ENCODE measurements at places on chromosomes 1 and 21.

GRCh38 chr1:55369474-55369873 lies 154.3 kb upstream of the USP24 start:
- no peak for DNase-seq

DNA sequence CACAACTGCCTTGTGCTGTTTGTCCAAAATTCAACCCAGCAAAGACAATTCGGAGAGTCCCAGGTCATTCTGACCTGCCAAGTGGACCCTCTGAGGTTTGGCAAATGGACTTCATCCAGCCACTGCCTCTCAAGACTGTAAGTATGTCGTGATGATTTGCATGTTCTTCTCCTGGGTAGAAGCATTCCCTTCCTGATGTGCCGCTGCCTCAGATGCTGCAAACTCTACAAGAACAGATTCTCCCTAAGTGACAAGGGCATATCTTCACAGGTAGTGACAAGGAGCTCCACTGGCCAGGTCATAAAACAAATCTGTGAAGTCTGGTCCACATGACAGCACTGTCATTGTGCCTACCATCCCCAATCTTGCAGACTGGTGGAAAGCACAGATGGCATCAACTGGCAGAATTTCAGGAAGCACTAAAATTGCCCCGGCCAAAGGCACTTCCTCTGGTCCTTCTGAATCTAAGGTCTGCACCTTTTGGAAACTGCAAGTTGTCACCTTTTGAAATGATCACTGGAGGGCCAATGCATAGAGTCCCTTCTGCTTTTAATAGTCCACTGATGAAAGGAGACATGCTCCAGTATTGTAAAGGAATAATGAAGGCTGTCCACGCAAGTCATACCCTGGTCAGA lies 27.4 kb downstream of the POFUT2 start:
- no peak for DNase-seq

GRCh38 chr1:14403961-14404645 lies 194.4 kb upstream of the KAZN start:
- no peak for DNase-seq

- DNase-seq = no peak
Measured at GRCh38 chr1:236576004-236576403, 28.3 kb downstream of the HEATR1 start.

DNA sequence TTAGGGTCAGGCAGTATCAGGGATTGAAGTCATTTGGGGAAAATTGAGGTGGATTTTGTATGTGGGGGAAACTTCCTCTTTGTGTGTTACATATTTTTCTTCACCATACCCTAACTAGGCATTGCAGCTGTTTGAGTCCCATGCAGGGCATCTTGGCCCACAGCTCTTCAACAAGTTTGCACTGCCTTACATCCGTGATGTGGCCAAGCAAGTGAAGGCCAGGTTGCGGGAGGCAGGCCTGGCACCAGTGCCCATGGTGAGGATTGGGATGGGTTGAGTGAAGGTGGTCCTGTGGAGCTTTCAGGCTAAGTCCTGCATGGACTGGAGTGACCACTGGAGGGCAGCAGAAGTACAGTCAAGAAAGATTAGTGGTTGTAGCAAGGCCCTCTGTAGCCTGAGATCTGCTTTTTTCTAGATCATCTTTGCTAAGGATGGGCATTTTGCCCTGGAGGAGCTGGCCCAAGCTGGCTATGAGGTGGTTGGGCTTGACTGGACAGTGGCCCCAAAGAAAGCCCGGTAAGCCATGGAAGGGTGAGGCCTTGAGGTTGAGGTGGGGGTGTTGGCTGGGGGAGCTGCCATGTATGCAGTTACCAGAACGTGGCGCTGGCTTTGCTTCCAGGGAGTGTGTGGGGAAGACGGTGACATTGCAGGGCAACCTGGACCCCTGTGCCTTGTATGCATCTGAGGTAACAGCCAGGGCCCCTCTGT lies 2.4 kb downstream of the UROD start:
- DNase-seq = peak; percentile 61

- DNase-seq = no peak
Measured at GRCh38 chr1:11594222-11594621, 60.0 kb downstream of the FBXO2 start.

DNA sequence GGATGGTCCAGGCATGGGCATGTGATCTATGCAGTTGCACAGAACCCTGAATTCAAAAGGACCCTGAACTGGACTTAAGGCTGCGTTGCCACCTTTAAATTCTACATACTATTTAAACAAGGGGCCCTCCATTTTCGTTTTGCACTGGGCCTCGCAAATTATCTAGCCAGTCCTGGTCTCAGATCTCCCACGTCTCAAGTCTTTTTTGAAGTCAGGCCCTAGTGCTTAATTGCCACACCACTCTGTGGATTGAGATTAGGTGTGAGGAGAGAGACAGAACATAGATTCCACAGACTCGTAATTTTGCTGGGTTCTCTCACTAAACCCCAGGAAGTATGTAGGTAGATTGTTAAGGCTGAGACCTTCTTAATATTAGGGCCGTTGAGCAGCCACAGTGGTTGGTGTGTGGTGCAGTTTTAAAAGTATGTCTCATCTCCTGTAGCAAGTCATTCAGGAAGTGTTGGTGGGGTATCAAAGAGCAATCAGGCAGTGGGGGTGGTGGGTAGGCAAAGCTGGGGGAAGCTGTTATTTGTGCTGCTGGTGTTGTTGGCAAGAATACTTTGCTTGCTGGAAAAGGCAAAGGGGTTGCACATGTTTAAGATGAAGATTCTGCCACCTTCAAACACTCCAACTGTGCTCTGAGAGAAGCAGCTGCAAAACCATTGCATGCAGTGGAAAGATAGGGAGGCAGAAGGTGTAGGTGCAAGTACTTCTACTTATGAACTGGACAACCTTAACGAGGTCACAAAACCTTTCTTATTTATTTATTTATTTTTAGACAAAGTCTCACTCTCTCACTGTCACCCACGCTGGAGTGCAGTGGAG lies 11.2 kb downstream of the CD84 start:
- no peak for DNase-seq

GRCh38 chr1:176241385-176242015 lies 34.4 kb upstream of the COP1 start:
- DNase-seq = no peak

GRCh38 chr21:42112857-42113256 lies 41.7 kb downstream of the UMODL1 start:
- DNase-seq = no peak

GRCh38 chr1:46682064-46682463 lies 10.4 kb downstream of the TEX38 start:
- no peak for DNase-seq

DNA sequence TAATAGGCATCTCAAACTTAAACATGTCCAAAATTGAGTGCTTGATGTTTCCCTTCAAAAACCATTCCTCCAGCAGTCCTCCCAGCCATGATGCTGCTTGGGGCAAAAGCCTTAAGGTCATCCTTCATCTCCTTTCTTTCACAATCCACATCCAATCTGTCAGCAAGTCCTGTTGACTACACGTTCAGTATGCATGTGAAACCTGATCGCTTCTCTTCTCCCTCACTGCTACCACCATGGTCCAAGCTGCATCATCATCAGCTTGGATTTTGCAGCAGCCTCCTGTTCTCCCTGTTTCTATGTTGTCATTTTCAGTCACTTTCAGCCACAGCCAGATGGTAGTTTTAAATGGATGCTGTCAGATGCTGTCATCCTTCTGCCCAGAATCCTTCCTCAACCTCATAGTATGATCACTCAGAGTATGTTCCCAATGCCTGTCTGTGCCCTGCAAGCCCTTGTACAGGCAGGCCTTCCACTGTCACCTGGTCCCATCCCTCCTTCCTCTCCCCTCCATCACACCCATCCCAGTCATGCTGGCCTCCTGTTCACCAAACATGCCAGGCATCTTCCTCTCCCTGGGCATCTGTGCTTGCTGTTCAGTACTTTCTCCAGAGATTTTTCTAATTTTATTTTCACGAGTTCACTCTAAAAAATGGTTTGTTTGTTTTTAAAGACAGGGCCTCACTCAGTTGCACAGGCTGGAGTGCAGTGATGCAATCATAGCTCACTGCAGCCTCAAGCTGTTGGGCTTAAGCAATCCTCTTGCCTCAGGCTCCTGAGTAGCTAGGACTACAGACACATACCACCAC lies 66.0 kb downstream of the SYDE2 start:
- DNase-seq = no peak

- DNase-seq = no peak
Measured at GRCh38 chr1:85453640-85454194, 11.2 kb downstream of the DDAH1 start.

- no peak for DNase-seq
Measured at GRCh38 chr1:201707656-201708055, 121.3 kb upstream of the IPO9 start.

DNA sequence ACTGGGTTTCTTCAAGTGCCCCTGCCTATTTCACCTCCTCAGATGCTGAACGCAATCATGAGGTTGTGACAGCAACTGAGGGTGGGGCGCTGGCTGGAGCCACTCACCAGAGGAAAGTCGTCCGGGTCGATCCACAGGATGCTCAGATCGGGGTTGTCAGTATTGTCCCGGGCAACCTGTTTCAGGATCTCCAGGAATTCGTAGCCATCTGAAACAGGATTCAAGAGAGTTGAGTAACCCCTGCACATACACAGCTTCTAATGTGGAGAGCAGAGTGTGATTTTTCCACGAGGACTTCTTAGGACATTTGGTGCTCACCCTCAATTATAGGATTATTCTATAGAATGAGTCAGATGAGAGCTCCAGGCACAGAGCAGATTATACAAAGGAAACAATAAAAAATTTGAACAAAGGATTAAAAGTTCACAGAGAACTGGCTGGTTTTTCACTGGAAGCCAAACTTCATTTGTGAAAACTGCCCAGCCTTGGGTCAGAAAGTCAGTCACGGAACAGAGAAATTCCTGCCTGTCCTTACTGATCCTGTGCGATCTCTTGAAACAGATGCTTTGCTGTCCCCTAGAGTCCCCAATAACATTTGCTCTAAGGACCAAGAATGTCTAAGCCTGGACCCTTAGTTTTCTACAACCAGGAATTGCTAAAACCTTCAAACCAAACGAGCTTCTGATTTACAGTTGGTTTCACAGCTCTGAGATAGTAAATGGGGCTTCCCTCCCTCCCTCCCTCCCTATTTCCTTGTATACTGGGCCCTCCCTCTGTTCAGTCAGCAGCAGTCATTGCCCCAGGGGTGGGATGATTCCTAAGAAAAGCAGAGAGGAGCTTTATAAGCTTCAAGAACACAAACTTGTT lies 63.2 kb downstream of the CASQ2 start:
- no peak for DNase-seq

DNA sequence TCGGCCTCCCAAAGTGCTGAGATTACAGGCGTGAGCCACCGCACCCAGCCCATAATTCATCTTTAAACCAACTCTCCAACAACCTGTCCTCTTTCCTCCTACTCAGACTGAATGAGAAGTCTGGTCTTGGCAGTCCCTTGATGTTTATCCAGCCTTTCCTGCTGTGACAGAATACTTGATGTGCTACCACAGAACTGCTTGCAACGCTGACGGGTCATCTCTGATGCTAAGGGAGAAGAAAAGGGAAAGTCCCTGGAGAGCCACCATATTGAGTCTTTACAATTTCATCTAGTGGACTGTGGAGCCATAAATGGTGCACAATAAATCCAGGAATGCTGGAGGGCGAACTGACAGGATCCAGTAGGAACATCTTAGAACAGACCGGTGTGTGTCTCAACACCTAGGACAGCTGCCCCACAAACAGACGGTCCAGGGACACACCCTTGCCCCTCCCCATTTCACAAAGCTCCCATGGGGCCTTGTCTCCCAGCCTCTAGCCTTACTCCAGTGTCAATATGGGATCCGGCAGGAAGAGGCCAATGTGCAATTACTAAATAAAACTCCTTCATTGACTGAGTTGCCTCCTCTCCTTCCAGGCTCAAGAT lies 30.7 kb downstream of the JAK1 start:
- DNase-seq = no peak

- no peak for DNase-seq
Measured at GRCh38 chr1:91757763-91758460, 128.0 kb downstream of the TGFBR3 start.

GRCh38 chr1:8307628-8308027 lies 10.3 kb upstream of the SLC45A1 start:
- no peak for DNase-seq

GRCh38 chr1:59025898-59026426 lies 242.1 kb upstream of the JUN start:
- no peak for DNase-seq

DNA sequence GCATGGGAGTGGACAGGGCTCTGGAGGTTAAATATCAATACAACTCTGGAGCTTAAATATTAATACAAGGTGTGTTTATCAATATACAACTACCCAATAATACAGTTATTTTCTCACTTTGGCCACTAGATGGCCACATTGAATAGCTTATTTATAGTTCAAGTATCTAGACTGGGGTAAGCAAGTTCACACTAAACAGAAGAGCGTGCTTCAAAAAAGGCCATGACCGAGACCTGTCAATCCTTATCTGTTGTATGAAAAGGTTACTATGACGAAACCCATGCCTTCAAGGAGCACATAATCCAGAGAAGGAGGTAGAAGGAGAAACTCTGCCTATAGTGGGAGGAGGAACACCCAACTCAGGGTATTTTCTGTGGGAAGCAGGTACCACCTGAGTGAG lies 29.1 kb downstream of the CHML start:
- no peak for DNase-seq

- DNase-seq = no peak
Measured at GRCh38 chr1:36693161-36693525, 210.4 kb upstream of the CSF3R start.

DNA sequence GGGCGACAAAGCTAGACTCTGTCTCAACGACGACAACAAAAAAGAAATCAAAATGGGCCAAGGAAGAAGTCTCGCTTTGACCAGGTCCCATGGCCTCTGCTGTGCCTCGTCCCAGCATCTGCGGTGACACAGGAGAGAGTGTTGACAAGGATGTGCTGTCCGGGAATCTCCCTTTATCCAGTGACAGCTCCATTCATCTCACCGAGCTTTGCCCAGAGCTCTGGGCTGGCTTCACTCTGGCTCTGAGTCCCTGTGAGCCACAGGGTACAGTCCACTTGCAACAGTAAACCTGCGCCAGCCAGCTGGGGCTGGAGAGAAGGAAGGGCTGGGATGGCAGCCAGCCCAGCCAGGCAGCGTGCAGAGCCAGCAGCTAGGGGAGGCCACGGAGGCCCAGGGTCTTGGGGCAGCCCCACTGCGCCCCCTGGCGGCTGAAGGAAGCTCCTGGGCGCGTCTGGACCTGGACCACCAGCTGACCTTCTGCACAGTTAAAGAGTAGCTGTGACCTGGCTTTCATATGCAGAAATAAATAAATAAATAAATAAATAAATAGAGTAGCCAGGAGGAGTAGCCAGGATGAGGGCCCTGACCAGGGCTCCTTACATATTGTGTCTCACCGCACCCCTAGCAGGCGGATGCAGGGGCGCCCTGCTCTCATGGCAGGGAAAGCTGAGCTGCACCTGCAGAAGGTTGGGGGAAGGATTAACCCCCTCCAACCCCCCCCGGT lies 29.7 kb downstream of the ENO1 start:
- peak; percentile 76 for DNase-seq

DNA sequence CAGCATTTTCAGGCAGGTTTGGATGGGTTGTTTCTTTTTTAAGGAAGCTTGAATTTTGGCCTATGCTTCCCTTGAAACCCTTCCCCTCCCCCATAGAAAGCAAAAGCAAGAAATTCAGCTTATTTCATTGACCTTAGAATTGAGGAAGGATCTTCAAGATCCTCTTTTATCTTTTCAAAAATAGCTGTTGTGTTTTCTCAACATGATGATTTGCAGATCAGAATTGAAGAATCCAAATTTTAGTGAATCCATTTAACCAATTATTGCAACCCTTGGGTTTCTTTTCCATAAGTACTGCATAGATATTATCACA lies 73.7 kb downstream of the LRRC8C start:
- no peak for DNase-seq
